ENCODE measurements at places on chromosomes 3 and 15.
A peak's percentile ranks its signal among the peaks of the same experiment; 100 is the strongest.

- DNase-seq, result no peak
These were observed 28.7 kb downstream of the CACNA2D2 start for GRCh38 chr3:50474717-50475116.

DNA sequence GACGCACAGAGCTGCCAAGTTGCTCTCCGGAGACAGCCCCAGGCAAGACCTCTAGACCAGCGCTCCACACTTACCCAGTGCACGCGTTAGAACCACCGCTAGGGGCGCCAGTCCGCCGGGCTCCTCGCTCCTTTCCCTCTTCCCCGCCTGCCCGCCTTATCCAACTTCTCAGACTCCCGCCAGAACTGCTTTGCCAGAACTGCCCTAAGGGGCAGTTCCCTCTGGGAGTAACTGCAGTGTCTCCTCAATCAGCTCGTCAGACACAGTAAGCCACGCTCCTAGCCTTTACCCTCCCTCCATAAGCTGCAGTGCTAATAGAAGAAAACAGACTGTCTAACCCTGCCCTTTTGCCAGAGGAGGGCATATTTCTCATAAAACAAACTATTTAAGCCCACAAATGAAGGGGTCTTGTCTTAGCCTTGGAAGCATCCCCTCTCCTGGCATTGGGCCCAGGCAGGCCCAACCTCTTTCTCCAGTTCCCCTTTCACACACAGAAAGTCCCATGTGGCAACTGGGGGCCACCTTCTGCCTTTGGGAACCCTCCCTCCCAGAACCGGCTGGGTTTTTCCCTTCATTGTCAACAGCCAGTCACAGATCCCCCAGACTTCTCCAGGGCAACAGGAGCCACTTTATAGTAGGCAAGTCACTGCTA lies 3.7 kb downstream of the BMF start:
- peak; percentile 76 for DNase-seq

DNA sequence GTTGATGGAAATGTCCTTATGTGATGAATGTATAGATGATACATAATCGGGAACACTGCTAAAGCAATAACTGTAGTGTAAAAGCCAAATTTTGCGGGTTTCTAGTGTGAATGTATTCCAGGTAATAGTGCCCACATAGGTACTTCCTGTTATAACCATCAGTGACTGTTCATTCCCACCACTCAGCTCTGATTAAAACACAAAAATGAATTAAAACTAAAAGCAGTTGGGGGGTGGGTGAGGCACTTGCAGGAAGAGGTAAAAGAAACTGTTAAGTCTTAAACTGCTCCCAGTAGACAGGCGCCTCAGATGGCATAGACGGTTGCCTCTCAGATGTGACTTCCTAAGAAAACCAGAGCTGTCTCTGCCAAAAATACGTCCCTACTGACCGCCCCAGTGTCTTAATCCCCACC lies 893 bp upstream of the MTHFS start:
- peak; percentile 11 for DNase-seq

DNA sequence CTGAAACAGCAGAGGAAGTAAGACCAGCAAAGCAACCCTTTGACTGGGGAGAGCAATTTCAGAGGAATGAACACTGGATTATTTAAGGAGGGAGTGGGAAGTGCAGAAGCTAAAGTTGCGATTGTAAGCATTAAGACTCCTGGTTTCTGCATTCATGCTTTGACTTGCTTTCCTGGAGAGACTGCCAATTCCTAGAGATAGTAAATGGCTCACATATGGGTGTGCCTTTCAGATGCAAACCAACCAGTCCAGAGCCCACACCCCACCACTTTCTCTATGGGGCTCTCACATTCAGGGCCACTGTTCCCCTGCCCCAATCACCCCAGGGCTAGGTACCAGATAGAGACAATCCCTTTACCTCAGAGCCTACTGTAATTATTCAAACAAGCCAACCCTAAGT lies 200.9 kb upstream of the EIF1B start:
- no peak for DNase-seq

- DNase-seq, result peak; percentile 5
These were observed 152.0 kb downstream of the OPA1 start for GRCh38 chr3:193744822-193745684.

- DNase-seq, result no peak
These were observed 243.5 kb upstream of the TRIM42 start for GRCh38 chr3:140434261-140434905.

DNA sequence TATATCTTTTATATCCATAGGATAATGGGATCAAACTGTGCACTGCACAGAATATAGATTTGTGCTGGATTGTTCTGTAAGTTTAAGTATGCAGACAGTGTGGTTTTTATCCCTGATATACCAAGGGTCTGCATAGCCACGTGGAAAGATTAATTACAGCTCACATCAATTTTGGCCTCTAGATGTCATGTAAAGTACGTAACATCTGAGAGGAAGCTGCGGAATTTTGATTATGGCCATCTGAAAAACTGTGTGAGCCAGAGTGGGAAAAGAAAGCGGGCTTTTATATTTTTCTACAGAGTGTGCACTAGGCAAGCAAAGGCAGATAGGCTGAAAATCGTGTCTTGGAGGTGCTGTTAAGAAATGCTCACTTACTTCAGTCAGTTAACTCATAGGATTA lies 562.7 kb downstream of the GBE1 start:
- DNase-seq, result no peak

- peak; percentile 23 for DNase-seq
These were observed 101.6 kb upstream of the PRR23E start for GRCh38 chr3:127091376-127091775.

DNA sequence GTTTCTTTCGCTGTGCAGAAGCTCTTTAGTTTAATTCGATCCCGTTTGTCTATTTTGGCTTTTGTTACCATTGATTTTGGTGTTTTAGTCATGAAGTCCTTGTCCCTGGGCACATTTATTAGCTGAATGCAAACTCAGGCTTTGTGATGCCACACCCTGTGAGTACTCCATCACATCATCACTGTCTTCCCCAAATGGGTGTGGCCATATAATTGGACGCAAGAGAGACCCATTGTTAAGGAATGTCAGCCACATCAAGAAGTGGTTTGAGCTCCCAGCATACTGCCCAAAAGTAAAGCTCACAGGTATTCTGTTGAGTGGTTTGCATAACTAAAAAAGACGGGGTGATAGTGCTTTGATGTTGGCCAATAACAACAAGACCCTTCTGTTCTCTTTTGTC lies 245.7 kb downstream of the SV2B start:
- DNase-seq, result no peak

Data from NAMALWA (cell line).